Esophagus mucosa (tissue), 1 donor: ENCODE measurements at places on chromosomes 16 and 17. TPM values are rescaled to one million over a fixed set of nuclear protein-coding genes. Genes with fewer than 3 reads are reported as not detected.
A peak's percentile ranks its signal among the peaks of the same experiment; 100 is the strongest.

DNA sequence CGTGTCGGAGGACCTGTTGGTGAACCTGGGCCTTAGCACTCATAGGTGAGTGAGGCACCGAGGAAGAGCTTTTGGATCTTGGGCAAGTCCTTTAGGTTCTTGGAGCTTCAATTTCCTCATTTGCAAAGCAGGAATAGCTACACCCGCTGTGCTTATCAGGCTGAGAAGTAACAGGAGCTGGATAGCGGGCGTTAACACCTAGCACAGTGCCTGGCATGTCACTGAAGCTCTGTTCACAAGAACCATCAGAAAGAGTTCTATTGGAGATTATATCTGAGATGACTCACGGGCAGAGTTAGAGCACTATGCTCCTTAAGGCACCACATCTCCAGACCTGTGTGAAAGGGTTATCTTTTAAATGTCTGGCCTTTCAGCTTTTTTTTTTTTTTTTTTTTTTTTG, 12.8 kb downstream of the MEOX1 start:
- no peak for ATAC-seq

- ATAC-seq, result peak; percentile 32
Observed at GRCh38 chr17:82297280-82297713, 20.1 kb downstream of the CD7 start.

- no peak for ATAC-seq
Observed at GRCh38 chr16:78566397-78567073, 467.1 kb downstream of the WWOX start.

DNA sequence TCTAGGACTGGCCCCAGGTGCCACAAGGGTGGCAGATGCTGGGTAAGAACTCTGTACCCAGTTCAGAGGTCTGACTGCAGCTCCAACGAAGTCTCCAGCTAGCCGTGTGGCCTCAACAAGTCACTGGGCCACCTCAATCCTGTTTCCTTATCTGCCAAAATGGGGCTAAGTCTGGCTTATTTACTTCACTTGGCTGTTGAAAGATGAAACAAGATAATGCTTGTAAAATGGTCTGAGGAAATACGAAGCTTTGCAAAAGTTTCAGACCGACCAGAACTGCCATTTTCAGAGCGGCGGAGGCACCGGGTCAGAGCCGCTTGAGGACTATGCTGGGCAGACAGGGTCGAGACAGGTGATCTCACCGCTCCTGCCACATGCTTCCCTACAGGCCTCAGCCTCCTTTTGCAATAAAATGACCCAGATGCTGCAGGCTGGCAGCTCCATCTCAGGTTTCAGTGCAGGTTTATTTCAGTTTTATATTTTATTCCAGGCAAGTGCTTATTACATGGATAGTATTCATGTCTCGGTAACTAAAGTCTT, 17.2 kb downstream of the MNT start:
- ATAC-seq, result no peak

DNA sequence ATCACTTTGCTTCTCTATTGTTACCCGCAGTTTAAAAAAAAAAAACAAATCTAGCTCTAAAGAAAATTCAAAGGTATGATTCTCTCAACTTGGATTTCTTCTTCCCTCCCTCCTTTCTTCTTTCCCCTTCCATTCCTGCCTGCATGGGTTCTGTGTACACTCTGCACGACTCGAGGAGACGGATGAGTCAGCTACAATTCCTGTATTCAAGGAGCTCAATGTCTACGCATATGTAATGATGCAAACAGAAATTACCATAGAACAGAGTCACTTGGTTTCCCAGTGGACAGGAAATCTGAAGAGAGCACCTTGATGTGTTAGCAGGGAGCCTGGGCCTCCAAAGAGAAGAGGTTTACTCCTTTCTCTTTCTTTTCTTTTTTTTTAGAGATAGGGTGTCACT, 92.3 kb downstream of the VPS53 start:
- ATAC-seq, result no peak

DNA sequence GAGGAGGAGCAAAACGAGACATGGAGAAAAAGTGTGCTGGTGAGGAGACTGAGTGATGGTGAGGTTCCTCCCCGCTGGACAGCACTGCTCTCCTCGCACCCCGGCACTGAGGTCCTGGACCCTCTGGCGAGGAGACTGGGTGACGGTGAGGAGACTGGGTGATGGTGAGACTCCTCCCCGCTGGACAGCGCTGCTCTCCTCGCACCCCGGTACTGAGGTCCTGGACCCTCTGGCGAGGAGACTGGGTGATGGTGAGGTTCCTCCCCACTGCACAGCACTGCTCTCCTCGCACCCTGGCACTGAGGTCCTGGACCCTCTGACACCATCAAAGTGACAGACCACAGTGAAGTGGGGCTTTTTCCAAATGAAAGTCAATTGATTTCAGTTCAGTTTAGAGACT, 10.9 kb downstream of the PITPNA start:
- ATAC-seq, result no peak

DNA sequence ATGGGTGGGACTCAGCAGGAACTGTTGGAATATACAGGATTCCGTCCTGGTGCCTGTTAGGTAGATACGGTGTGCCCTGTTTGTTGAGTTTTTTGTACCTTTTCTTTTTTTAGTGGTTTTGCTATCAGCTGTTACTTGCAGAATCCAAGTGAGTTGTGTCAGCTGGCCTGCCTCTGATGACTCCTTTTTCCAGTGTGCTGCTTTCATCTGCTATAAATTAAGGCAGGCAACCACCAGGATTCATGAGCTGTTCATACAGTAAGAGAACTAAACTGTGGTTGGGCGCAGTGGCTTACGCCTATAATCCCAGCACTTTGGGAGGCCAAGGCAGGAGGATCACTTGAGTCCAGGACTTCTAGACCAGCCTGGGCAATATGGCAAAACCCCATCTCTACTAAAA, 79.9 kb downstream of the WNT3 start:
- no peak for ATAC-seq

The TAX1BP3 gene
- total RNA-seq, result 209 TPM

The DYNLL2 gene
- total RNA-seq, result 18.6 TPM

The FBXO39 gene
- total RNA-seq, result 0.68 TPM

The PIRT gene
- not detected for total RNA-seq
